ENCODE measurements at places on chromosomes 1 and 21.

- DNase-seq, result no peak
These were observed 85.1 kb downstream of the KCNN3 start for GRCh38 chr1:154784924-154785531.

- peak; percentile 34 for DNase-seq
These were observed 28.5 kb upstream of the SELENON start for GRCh38 chr1:25771221-25772114.

- no peak for DNase-seq
These were observed 9.7 kb downstream of the CTNNBIP1 start for GRCh38 chr1:9900142-9901043.

GRCh38 chr1:230100932-230101331, 33.9 kb downstream of the GALNT2 start:
- no peak for DNase-seq

DNA sequence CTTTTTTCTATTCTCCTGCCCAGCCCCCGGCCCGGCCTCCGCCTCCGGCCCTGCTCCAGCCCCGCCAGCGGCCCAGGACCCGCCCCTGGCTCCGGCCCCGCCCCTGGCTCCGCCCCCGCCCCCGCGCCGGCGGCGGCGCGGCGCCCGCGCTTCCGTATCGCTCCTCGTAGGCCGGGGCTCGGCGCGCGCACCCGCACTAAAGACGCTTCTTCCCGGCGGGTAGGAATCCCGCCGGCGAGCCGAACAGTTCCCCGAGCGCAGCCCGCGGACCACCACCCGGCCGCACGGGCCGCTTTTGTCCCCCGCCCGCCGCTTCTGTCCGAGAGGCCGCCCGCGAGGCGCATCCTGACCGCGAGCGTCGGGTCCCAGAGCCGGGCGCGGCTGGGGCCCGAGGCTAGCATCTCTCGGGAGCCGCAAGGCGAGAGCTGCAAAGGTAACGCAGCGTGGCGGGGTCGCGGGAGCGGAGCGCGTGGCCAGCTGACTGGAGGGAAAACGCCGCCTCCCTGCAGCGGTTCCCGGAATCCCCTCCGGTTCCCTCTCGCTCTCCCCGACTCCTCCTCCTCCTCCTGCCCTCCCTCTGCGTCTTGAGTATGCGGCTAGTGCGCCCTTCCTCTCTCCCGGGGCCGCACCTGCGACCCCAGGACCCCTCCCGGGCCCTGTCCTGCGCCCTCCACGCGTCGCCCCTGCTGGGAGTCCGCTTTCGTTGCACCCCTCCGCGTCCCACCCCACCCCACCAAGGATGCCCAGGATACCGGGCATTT, at the start of gene IFNAR2:
TSS of gene IFNAR2 (plus strand) at position 155 of the 761 bp plus-strand sequence. CDS start 11,985 bp downstream, outside the sequence.
- DNase-seq, result peak; percentile 47

GRCh38 chr1:210378736-210379135, 50.0 kb downstream of the HHAT start:
- DNase-seq, result no peak

GRCh38 chr1:183353597-183353996, 64.6 kb downstream of the NMNAT2 start:
- DNase-seq, result peak; percentile 66

DNA sequence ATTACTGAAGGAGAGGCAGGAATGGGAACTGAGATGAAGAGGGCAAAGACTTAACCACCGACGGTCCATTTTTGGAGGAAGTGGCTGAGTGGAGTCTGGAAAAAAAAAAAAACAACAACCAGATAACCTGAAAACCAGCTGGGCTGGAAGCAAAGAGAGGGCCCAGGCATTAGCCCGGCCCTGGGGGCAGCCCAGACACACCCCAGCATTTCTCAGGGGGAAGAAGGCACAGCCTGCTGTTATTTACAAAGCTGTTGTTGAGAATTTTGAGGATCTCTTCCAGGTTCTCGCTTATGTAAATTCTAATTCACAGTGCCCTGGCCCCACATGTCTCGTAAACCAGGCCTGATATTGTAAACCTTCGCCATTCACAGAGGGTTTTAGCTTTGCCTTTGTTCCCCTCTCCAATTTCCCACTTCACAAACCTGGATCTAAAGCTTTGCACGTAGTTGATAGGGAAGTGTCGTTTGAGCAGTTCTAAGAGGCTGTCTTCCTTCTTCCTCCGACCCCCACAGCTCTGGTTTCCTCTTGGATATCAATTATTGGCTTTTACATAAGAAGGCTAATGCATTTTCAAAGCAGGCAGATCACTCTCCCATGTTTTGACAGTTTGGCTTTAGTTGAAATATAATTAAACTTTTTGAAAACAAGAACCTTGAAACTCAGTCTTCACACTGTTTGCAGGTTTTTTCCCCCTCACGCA, 161.8 kb upstream of the IRF2BP2 start:
- DNase-seq, result no peak

GRCh38 chr1:156480411-156481192, 20.0 kb downstream of the MEF2D start:
- no peak for DNase-seq

DNA sequence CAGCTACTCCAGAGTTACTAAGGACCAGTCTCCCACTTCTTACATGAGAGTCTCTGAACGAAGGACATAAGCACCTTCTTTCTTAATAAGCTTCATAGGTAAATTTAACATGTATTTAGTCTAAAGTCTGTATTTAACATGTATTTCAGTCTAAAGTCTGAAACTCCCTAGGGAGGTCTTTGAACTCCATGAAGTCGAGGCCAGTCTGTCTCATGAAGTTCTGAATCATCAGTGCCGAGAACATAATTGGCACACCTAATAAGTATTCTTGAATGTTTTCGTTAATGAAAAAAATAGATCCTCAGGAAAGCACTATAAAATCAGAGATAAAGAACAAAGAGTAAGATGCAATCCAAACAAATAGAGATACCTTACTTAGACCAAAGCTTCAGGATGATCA, 945.5 kb downstream of the TTLL7 start:
- DNase-seq, result no peak

- DNase-seq, result peak; percentile 35
These were observed 18.1 kb upstream of the TMEM9 start for GRCh38 chr1:201172326-201172725.

DNA sequence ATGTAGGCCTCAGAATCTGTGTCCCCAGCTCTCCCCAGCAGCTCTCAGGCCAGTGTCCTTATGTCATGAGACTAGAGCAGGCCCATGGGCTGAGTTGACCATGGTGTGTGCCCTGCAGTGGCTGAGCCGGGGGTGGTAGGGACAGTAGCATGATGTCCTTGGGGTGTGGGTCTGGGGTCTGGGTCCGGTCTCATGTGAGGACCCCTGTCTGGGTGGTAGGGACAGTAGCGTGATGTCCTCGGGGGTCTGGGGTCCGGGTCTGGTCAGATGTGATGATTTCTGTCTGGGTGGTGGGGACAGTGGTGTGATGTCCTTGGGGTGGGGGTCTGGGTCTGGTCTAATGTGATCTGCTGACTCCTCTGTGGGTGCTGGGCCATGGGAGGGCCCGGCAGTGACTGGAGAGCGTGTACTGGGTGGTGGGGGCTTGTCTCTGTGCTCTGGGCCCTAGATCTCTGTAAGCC, 64.5 kb downstream of the OBSCN start:
- DNase-seq, result no peak

- no peak for DNase-seq
These were observed 12.1 kb upstream of the C8B start for GRCh38 chr1:56977910-56978309.

GRCh38 chr1:92663775-92664174, 121.1 kb downstream of the EVI5 start:
- no peak for DNase-seq

DNA sequence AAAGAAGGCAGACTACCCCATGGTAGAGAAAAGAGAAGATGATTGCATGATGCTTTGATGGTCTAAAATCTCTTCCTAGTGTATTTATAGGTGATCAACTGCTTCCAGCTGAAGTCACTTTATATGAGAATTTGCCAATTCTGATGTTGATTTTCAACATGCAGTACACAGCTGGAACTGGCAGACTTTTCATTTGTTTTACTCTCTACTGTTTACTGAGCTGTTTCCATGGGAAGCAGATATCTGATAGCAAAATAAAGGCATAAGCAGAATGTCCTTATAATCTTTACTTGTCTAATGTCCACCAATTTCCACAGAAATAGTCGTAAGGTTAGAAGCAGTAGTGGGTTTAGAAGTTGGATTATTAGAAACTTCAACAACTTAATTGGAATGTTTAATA, 74.9 kb downstream of the SYDE2 start:
- no peak for DNase-seq

DNA sequence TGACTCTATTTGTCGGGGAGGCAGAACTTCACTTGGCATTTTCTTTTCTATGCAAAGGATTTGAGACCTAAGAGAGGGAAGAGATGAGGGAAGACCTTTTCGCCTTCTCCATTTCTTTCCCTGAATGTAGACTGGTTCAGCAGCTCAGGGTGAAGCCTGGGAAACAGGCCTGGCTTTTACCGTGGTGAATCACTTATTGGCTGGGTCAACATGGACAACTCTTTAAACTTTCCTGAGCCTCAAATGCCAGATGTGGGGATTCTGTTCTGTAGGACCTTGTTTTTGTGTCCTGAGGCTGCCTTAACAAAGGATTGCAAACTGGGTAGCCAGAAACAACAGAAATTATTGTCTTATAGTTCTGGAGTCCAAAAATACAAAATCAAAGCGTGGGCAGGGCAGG, 455.8 kb upstream of the VAMP3 start:
- DNase-seq, result no peak

DNA sequence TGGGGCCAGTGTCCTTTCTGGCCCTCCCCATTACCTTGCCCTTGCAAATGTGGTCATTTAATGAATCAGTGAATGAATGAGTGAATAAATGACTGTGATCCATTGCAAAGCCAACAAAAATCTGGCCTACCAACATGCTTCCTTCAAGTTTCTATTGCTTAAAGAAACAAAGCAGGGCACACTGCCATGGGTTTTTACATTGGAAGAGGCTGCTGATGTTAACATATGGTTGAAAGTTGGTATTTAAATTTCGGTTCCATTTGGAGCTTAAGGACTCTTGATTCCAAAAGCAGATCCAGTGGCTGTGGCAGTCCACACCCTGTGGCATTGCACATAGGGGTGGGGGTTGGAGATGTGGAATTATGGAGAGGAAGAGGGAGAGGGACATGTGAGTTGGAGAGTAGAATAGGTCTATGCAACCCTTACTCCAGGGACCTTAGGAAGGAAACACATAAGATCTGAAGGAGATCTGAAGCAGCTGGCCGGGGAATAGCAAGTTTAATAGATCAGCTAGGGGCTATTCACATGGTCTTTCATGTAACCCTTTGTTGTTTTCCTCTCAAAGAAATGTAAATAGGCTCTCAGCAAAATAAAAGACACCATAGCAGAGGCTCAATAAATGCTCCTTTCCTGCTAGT, 7.2 kb downstream of the ABCA4 start:
- DNase-seq, result no peak

DNA sequence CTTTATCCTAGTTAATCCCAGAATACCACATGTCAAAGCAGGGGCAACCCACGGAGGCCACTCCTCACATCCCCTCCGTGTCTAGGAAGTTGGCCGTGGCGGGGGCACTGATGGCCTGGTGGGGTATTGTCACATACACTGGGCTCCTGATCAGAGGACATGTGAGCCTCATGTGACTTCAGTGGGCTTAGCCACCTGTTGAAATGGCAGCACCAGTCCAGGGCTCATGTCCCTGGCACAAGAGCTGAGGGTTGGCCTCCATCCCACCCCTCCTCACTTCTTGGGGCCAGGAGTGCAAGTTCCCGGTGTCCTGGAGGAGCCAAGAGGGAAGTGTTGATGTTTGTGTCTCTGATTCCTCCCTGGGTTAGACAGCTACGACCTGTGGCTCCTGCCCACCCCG, 313.4 kb downstream of the CAMTA1 start:
- no peak for DNase-seq

DNA sequence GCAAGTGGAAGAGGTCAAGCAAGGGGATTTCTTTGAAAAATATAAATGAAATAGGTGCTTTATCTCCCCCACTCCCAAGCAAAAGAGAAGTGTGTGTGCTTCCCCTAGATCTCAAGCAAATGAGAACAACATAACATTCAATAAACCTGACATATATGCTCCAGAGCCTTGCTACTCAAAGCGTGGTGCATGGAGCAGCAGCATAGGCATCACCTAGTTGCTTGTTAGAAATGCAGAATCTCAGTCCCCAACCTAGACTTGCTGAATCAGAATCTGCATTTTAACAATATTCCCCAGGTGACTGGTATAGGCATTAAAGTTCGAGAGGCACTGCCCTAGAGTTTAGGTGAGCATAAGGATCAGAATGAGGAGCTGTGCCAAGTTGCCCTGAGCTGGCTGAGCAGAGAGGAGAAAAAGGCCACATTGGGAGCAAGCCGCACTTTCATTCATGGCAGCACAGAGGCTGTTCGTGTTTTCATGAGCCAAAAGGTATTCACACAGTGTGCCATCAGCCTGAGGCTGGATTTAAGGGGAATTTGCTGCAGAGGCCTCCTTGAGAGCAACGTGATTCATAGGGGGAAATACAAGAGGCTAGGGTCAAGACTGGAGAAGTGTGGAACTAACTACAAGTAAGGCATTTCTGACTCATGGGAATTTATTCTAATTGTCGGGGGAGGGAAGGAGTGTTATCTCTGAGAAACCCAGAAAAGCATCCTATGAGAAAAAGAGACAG, 14.3 kb upstream of the LPAR3 start:
- DNase-seq, result peak; percentile 51

GRCh38 chr1:229019663-229020271, 251.1 kb upstream of the RAB4A start:
- DNase-seq, result no peak

- no peak for DNase-seq
These were observed 131.8 kb downstream of the MIS18A start for GRCh38 chr21:32147041-32147440.

DNA sequence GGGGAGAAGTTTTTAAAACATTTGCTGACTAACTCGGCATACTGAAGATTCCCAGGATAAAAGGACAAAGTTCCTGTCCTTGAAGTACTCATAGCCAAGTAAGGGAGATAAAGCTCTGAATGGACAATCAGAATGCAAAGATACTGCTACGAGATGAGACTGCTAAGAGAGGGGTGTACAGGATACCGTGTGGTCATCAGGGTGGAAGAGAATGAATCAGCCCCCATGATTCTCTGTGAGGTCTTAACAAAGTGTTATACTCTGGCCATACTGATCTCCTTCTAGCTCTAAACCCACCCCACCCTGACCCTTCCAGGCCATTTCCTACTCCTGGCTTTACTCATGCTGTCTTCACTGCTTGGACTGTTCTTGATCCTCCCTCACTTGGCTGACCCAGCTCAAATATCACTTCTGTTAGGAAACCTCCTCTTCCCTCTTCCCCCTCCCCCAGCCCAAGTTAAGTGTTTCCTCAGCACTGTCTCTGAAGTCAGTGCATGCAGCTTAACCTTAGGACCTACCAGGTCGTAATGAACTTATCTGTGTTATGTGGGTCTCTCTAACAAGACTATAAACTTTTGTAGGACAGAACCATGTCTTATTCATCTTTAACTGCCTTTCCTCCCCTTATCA, 15.8 kb upstream of the MAGOH start:
- no peak for DNase-seq

GRCh38 chr1:22831729-22832413, 121.2 kb downstream of the EPHB2 start:
- peak; percentile 93 for DNase-seq
